ENCODE measurements at places on chromosomes 16 and 17.

- DNase-seq: no peak
Observed at GRCh38 chr16:78436846-78437245, 337.4 kb downstream of the WWOX start.

- no peak for DNase-seq
Observed at GRCh38 chr16:12354296-12354833, 377.8 kb downstream of the SNX29 start.

DNA sequence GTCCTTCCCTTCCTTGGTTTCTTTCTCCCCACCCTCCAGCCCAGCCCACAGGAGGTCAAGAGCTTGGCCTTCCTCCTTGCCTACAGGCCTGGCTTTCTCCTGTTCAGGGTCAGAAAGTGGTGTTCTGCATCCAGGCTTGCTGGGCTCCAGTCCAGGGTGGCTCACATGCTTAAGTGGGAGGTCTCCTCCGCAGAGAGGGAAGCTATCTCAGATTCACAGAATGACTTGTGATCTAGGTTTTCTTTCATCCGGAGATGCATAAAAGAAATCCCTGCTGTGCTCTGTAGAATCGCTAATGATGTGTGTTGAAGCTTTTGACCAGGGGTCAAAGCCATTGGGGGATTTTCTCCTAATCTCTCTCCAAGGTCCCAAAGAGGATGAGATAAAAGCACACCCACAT, 382.3 kb upstream of the EEF2KMT start:
- DNase-seq: no peak

DNA sequence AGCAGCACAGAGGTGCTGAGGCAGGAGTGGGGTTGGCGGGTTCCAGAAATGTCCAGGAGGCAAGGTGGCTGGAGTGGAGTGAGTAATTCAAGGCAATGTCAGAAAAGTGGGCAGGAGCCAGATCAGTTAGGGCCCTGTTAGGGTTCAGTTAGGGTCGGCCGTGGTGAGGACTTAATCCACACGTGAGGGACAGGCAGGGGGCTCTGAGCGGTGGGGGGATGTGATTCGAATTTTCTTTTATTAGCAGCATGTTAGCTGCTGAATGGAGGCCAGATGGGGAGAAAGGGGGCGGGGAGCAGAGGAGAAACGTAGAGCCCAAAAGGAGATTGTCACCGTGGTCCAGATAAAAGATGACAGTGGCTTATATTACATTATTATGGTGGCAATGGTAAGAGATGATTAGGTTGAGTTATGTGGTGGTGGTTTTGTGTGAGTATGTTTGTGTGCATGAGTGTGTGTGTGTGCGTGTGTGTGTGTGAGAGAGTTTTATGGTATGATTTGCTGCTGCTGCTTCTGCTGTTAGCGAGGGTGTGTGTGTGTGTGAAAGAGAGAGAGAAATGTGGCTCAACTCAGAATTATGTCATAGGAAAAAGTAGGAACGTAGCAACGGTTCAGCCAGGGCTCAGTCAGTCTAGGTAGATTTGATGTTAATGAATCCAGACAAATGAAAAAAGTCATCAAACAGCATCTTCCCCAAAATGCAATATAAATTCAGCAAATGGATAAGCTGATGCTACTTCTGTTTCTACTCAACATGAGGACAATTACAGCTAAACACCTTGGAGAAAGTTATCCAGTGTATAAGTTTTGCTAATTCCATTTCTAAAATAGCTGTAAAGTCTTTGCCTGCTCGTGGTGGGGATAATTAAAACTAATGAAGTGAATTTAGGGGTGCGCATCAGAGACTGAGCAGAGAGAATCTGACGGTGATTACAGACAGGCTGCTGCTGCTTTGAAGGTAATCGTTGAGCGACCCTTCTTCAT, 390.6 kb downstream of the HAPSTR1 start:
- DNase-seq: no peak

DNA sequence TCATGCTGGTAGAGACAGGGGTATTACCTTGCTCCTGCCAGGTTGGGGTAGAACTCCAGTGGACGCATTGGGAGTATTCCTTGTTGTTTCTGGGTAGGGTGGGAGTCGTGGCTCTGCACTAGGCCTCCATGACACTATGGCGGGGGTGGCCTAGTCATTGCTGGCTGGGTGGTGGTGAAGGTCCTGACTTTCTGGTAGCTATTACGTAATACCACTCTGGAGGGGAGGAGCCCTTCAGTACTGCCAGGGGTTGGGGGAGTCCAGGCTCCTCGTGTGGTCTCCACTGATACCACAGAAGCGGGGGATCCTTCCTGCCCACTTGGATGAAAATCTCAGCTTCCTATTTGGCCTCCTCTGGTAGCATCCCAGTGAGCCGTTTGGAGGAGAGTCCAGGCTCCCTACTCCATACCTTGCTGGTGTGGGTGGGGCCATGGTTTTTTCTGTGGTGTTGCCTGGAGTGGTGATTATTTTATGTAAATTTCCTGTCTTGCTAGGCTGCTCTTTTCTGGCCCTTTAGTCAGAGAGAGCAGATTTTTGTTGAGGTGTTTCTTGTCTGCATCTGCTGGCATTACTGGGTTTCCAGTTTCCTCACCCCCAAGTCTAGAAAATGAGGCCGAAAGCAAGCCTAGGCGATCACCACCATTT, 65.8 kb upstream of the GNG13 start:
- DNase-seq: no peak

GRCh38 chr17:43822570-43823190, 10.3 kb downstream of the MPP3 start:
- no peak for DNase-seq

- DNase-seq: no peak
Observed at GRCh38 chr17:57918017-57918895, 37.0 kb downstream of the CUEDC1 start.

GRCh38 chr16:6863135-6863534, 469.5 kb upstream of the RBFOX1 start:
- no peak for DNase-seq

DNA sequence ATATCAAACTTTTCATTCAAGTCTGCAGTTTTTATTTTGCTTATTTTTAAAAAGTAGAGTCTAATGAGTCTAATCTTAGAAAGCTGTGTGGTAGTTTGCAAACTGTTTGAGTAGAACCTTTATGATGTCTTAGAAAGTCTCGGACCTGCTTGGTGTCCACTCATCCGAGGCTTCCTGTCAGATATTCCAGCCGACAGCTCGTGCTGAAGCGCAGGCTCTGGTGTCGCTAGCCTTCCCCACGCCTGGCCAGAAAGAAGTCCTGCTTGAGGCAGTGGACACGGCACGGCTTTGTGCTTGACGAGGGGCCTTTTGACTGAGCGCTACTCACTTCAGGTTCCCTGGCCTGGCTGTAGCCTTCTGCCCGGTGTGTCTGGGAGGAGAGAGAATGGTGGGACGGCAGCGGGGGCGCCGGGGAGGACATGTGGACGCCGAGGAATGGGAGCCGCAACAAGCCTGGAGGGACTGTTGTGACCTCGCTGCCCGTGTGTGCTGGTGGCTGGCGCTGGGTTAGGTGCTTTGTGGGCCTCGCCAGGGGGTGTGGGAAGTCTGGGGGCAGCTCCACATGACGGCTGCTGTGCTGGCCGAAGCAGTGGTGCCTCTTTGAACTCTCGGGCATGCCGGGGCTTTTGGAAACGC, 33.5 kb downstream of the BANP start:
- no peak for DNase-seq

DNA sequence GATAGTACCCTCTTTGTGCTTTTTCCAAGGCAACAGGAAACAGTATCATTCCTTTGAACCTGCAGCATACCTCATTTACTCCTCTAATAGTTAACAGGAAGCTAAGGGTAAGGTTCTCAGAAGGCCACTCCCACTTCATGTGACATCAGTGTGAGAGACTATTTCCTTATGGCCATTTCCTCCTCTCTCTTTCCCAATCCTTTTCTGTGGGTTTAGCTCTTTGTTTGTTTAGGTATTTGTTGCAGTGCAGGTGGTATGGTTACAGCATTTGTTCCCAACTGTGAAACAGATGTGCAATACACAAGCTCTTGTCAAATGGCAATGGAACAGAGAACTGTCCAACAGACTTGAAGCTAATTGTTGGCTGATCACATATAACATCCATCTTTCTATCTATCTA, 14.7 kb downstream of the TMC5 start:
- DNase-seq: no peak

DNA sequence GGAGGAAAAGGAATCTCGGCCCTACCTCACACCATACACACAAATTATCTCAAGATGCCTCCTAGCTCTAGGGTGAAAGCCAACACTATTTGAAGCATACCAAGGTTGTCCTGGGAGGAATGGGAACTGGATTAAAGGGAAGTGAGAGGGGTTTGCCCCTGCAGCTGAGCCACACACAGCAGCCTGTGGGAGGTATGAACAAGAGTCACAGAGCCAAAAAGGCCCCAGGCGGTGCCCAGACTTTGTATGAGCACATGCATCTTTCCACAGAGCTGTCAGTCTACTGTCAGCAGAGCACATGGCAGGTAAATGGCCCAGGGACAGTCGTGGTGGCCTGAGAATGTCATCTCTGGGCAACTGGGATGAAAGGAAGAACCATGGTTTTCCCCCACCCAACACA, 31.0 kb upstream of the RCVRN start:
- no peak for DNase-seq

- no peak for DNase-seq
Observed at GRCh38 chr16:63059676-63060075, 1023.4 kb upstream of the CDH8 start.

DNA sequence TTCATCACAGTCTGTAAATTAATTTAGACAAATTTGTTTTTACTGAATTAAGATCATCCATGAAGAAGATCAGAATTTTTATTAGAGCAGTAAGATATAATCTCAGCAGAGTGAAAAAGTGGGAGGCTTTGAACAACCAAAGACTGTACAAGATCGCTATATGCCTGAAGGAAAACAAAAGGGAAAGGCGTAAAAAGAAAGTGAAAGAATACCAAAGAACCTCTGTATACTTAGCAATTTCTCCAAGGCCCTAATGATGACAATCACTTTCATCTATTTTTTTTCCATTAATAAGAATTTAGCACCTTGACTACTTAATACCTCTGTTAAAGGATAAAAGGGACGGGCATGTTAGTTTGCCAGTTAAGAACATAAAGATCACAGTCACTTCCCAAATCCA, 38.6 kb upstream of the ABCA10 start:
- no peak for DNase-seq

- DNase-seq: no peak
Observed at GRCh38 chr17:34579979-34580684, 750 bp downstream of the TMEM132E start.

DNA sequence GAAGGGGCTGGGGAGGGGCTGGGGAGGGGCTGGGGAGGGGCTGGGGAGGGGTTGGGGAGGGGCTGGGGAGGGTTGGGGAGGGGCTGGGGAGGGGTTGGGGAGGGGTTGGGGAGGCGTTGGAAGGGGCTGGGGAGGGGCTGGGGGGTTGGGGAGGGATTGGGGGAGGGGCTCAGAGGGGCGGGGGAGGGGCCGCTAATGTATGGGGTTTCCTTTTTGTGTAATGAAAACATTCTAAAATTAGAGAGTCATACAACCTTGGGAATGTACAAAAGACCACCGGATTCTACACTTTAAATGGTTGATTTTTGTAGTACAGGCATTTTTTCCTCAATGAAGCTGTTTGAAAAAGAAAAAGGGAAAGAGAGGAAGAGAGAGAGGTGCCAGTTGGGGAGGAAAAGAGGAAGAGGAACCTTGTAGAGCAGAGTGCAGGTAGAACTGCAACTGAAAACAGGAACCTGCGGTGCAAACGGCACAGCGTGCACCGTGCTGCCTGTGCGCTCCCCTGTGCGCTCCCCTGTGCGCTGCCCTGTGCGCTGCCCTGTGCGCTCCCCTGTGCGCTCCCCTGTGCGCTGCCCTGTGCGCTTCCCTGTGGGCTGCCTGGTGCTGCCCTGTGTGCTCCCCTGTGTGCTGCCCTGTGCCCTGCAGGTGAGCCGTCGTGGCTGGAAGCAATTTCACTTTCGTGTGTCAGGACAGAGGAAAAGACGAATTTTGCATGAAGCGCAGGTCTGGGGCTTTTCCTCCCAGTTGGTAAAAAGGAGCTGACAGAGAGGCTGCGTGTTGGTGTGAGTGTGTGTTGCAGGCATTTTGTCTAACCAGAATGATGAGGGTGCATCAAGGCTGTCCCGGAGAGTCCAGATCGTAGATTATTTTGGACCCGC, 40.8 kb downstream of the METRNL start:
- DNase-seq: no peak

GRCh38 chr17:50511058-50511457, 2.8 kb downstream of the MYCBPAP start:
- no peak for DNase-seq

DNA sequence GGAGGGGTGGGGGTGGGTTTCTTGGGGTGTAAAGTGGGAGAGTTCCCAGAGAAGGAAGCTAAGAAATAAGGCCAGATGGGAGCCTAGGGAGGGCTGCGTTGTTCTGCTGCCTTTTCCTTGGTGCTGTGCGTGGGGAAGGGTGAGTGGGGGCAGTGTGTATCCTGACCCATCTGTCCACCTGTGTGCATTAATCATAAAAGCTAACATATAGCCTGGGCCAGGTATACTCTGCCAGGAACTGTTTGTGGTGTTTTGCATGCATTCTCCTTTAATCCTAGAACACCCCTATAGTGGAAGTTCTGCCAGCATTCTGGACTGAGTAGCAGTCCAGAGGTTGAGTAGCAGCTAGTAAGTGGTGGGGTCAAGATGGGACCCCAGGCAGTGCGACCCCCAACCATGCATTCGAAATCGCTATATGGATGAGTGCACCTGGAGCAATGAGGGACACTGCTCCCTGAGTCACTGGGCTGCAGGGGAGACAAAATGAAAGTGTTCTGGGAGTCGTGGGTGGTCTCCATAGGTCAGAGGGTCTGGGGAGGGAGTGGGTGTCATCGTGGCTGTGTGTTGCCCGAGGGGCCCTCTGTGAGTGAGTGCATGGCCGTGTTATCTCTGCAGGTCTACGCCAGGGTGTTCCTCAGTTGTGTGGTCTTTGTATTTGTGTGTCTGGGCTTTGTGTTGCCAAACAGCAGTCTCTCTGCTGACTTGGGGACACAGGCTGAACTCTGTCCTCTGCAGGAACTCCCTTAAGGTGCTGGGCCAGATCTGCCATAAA, 1.3 kb downstream of the ERBB2 start:
- DNase-seq: no peak

DNA sequence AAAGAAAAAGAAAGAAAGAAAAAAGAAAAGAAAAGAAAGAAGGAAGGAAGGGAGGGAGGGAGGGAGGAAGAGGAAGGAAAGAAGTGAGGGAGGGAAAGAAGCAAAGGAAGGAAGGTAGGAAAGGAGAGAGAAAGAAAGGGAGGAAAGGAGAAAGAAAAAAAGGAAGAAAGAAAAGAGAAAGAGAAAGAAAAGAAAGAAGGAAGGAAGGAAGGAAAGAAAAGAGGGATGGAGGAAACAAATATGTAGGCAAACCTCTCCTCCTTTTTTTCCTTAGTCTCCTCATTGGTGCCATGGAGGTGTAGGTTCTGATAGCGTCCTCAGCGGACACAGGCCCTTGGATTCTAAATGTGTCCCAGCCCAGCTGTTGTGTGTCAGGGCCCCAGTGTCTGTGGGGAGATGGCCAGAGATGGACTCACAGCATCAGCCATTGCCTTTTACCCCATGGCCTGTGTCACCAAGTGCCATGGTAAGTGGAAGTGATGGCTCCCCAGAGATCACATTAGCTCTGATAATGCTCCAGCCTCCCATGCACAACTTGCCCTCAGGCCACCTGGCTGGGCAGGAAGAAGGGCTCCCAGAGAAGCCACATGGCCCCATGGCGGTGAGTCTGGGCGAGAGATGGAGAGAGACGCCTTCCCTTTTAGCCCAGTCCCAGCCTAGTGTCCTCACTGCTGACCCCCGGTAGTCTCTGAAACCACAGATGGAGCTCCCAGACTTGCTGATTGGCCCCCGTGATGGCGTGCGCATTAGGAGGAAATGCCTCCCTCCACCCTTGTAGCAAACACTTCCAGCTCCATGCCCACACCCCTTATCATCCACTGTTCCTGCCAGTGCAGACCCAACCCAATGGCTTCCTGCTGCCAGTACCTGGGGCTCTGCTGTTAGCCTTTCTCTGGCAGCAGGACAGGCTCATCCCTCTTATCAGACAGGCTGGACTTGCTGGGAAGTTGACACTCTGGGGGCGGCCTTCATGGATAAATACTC, 3.7 kb upstream of the SLC6A2 start:
- DNase-seq: no peak
